Stimulated activated CD4-positive, alpha-beta T cell treated with anti-CD3 and anti-CD28 coated beads, TNF-alpha, amount 100 ng/mL, for 4 hours (primary cell): ENCODE measurements at places on chromosomes 5 and 9.

DNA sequence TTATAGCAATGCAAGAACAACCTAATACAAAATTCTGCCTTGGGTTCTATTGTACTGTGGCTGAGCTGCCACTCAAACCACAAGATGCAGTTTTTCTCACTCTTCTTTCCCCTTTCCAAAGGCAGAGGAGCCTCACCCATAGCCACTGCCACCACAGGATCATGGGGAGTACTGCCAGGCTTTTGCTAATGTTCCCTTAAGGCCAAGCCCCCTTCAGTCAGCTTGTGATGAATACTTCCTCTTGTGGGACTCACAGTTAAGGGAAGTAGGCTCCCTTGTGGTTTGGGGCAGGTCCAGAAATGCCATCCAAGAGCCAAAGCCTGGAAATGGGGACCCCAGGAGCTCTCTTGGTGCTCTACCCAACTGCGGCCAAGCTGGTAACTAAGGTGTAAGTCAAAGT, 258.7 kb downstream of the SPATA31D1 start:
- DNase-seq, result no peak

- DNase-seq, result no peak
Observed at GRCh38 chr9:129353697-129354336, 175.8 kb upstream of the IER5L start.

GRCh38 chr5:86570427-86571083, 47.2 kb upstream of the COX7C start:
- DNase-seq, result no peak

DNA sequence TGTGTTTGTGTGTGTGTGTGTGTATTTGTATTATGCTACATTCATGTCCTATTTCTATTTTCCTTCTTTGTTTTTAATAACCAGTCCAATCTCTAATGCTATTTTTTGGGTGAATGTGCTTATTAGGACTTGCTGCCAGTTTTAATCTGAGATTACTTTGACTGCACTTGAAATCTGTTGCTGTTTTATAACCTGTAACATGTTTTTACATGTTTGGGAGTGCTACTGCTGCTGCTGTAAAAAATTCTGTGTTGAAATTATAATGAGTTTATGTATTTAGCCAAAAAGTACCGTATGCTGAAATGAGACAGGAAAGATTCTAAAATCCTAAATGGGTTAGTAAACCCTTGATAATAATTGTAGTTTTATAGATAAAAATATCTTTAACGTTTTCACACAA, 104.7 kb upstream of the SSBP2 start:
- DNase-seq, result no peak

DNA sequence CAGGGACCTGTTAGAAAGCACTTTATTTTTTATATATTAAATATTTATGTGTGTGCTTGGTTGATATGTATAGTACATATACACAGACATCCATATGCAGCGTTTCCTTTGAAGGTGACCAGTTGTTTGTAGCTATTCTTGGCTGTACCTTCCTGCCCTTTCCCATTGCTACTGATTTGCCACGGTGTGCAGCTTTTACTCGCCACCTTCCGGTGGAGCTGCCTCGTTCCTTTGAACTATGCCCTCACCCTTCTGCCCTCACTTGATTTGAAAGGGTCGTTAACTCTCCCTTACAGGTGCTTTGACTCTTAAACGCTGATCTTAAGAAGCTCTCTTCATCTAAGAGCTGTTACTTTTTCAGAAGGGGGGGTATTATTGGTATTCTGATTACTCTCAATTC, 20.5 kb downstream of the RGMB start:
- no peak for DNase-seq

DNA sequence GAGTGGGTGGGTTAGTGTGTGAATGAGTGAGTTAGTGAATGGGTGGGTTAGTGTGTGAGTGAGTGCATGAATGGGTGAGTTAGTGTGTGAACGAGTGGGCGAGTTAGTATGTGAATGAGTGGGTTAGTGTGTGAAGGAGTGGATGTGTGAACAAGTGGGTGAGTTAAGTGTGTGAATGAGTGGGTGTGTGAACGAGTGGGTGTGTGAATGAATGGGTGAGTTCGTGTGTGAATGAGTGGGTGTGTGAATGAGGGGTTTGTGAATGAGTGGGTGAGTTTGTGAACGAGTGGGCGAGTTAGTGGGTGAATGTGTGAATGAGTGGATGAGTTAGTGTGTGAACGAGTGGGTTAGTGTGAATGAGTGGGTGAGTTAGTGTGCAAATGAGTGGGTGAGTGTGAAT, 34.0 kb downstream of the NKD2 start:
- DNase-seq, result no peak

DNA sequence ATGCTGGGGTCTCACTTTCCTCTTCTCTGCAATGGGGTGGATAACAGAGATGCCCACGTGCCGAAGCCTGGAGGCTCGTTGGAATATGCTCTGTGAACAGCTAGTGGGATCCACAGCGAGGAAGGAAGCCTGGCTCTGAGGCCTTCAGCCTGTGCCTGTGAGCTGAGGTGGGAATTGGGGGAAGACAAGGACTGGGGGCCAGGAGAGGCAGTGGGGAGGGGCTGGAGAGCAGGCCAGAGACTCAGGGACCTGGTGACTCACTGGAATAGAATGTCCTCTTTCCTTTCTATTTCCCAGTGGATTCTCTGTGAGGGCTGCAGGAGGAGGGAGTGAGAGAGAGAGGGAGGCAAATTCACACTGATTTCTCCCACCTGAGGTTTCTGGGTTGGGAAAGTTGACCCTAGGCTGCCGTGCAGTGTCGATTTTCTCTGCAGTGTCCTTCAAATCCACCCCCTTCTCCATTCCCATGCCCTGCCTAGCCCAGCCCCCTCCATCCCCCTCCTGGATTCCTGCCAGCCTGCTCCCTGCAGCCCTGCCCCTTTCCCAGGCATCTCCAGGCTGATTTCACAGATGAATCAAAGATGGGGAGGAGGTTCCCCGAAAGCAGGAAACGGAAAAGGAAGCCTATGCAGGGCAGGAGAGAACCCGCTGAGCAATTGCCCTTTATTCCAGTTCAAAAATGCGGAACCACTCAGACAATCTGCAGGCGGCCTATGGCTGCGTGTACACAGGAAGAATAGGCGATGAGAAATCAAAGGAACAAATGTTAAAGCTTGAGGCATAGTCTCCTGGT, 1.4 kb upstream of the SPAAR start:
- DNase-seq, result no peak

GRCh38 chr5:178849316-178849715, 10.4 kb upstream of the ZNF354B start:
- DNase-seq, result no peak

GRCh38 chr5:88887342-88887741, 4.4 kb upstream of the MEF2C start:
- no peak for DNase-seq

GRCh38 chr5:150067405-150067960, 18.9 kb downstream of the CSF1R start:
- no peak for DNase-seq

GRCh38 chr9:127185931-127186781, 63.7 kb upstream of the ANGPTL2 start:
- no peak for DNase-seq

- no peak for DNase-seq
Observed at GRCh38 chr5:173288632-173289031, 39.6 kb downstream of the STC2 start.

- no peak for DNase-seq
Observed at GRCh38 chr9:36818242-36818938, 215.7 kb downstream of the PAX5 start.

DNA sequence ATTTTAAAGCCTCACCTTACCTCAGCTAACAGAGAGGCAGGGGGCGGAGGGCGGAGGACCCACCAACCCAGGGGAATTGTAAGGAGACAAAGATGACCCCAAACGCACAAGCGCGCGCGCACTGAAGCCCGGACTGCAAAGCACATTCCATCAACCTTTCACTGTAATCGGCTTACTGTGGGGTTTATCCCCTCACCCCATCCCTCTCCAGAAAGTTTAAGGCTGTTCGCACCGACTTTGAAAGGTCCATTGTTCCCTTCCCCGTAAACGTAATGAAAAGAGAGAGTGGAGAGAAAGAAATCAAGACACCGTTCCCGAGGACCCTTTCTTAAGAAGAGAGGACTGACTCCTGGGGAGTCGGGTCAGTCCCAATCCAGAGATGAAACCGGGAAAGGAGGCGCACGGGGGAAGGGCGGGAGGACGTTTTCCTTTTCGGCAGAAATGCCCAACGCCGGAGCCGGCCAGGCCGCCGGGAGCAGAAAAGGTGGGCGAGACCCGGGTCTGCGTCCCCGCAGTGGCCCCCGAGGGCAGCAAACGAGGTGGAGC, 464 bp downstream of the CEMIP2 start:
- no peak for DNase-seq

DNA sequence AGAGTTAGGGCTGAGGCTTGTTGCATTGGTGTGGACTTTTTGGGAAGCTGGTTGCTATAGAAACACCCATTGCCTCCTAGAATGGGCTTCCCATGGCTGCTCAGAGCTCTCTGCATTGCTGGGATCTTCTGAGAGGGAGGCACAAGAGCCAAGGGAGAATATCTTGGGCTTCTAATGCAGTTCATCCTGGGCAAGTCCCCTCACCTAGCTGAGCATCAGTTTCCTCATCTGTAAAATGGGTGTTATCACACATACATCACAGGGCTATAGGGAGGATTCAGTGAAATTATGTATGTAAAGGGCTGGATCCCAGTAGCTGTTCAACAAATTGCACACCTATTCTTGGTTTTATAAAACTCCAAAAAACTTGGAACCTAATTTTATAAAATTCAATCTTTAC, 106.1 kb upstream of the ALDH1B1 start:
- DNase-seq, result no peak

- no peak for DNase-seq
Observed at GRCh38 chr9:127389381-127390247, 7.4 kb upstream of the SLC2A8 start.

DNA sequence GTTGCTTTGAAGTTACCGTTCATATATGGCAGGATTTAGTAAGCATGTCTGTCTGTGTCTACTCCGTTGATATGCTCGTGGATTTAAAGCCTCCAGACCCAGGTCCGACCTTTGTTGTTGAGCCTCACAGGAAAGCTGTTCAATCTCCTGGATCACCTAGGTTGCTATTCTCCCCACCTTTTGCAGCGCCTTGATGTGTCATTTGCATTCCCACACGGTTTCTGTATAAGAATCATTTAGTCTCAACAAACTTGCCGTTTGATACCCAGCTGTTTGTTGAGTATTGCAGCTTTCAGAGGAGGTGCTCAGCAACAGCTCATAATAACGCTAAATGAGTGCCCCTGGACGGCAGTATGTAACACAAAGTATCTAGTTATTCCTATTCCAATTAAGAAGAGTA, 1.2 kb upstream of the ADGRV1 start:
- no peak for DNase-seq

DNA sequence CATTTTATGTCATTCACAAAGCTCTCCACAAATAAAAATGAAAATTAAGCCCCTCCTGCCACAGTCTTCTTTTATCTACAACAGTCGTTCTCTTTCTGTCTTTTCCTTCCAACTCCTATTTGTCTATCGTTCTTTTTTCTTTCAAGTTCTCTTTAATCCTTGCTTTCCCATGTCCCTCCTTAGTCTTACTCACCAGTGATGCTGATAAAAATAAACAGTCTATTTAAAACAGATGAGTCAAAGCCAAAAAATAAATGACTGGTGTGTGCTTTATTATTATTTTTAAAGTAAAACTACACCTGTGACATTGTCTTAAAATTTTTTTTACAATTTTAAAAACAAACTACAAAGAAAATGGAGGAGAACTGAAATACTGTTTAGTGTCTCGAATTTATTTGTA, 137.1 kb upstream of the TMEM161B start:
- no peak for DNase-seq

DNA sequence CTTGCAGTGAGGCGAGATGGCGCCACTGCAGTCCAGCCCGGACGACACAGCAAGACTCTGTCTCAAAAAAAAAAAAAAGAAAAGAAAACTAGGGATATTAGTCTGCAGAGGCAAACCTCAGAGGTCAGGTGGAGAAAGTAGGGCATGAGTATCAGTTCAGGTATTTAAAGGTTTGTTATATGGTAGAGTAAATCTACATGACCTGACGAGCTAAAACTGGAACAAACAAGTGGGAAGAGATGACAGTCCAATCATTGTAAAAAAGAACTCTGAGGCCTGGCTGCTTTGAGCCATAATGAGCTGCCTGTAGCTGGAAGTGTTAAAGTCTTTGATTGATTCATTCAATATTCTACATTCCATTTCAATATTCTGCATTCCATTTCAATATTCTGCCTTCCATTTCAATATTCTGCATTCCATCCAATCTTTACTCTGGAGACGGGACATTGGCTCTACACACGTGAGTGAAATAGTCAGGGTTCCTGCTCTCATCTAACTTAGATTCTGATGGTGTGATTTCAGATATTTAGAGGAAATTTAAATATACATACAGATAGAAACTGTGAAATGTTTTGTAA, 28.9 kb upstream of the GRAMD2B start:
- DNase-seq, result no peak

DNA sequence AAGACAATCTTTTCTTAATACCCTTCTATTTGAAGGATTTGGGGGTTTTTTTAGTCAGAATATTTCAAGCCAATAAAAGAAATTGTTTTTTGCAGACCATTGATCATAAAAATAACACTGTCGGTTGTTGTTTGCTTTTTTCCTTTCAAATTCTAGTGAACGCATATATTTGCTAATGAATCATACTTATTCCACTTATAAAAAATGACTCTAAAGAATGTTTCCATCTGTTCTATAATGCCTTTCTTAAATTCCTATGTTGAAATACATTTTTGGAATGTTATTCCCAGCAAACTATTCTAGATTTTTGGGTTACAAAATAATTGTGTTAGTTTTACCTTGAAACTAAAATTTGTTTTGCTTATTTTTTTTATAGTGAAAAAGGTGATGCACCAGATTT, 32.2 kb downstream of the CWC27 start:
- DNase-seq, result no peak

DNA sequence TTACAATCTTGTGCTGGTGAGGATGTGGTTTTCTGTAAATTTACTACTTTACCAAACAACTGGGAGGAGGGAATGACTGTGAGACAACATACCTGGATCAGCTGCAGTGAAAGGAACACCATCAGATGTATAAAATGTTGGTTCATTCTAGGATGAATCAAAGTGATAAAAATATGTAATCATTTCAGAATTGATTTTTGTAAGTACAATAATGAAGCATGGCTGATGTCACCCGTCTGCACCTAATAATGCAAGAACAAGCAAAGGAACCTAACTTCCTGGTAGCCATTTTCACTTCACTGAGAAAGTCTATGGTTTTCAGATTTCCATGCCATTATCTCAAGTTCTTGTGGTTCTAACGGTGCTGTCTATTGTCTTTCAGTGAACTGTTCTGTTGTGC, 18.7 kb upstream of the C5orf34 start:
- no peak for DNase-seq

DNA sequence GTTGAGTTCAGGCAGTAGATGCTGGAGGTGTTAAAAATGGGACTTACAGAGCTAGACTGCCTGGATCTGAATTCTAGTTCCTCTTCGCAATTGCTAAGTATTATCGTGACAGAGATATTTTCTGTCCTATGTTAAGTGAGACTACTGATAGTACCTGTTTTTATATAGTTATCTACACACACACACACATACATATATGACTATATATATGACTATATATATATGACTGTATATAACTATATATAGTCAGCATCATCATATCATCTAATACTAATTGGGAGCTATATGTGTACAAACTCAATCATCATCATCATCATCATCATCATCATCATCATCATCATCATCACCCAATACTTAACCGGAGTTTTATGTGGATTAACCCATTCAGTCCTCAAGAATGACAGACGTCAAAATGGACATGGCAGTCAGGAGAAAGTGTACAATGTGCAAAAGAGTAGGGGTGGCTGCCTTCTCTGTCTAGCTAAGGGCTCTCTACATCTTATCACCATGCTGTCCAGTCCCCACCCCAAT, 7.3 kb downstream of the PIK3R1 start:
- no peak for DNase-seq
